ENCODE measurements at places on chromosomes 4 and X. TPM values are rescaled to one million over a fixed set of nuclear protein-coding genes. Genes with fewer than 3 reads are reported as not detected.

GRCh38 chr4:125704726-125705125 lies 390.0 kb downstream of the FAT4 start:
- no peak for DNase-seq

GRCh38 chr4:55008166-55009056 lies 117.0 kb downstream of the KDR start:
- DNase-seq: no peak

DNA sequence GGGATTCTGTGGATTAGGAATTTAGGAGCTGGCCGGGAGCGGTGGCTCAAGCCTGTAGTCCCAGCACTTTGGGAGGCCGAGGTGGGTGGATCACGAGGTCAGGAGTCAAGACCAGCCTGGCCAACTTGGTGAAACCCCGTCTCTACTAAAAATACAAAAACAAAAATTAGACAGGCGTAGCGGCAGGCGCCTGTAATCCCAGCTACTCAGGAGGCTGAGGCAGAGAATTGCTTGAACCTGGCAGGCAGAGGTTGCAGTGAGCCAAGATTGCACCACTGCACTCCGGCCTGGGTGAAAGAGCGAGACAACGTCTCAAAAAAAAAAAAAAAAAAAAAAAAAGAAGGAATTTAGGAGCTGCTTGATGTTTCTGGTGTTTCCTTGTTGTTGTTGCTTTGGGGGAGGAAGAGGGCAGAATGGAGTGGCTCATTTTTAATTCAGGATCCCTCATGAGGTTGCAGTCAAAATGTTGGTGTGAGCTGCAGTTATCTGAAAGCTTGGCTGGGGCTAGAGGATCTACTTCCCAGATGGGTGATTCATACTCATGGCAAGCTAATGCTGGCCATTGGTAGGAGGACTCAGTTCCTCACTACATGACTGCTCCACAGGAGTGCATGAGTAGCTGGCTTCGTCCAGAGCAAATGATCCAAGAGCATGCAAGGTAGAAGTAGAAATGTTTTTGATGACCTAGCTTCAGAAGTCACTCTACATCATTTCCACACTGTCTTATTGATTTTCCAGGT lies 26.5 kb upstream of the JADE1 start:
- DNase-seq: no peak

AKAP14 gene
- not detected for total RNA-seq
